G401 (cell line): ENCODE measurements at places on chromosomes 5 and 9.
A peak's percentile ranks its signal among the peaks of the same experiment; 100 is the strongest.

DNA sequence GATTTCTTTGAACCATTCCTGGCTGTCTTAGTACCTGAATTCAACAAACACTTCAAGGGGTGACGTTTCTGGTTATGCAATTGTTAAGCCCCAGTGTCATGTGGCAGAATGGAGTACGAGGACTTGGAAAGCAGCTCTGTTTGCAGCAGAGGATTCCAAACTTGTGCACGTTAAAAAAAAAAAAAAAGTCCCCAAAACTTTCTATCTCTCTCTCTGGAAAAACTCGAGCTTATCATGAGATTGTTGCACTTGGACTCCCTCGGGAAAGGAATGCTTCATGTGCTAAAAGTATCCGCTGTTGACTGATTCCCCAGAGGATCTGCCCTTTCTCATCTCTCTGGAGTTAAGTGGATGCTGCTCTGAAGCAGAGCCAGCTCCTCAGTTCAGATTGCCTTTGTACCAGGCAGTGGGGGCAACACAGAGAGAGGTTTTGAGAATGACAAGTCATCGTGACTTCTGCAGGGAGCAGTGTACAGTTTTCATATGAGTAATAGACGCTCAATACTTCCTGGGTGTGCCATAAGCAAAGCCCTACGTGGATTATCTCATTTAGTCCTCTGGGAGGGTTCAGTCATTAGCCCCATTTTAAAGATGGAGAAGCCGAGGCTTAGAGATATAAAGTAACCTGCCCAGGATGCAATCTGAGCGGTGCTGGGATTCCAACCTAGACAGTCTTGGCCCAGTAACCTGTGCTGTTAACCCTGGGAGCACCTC, 28.1 kb downstream of the TMOD1 start:
- DNase-seq: no peak

GRCh38 chr5:143066556-143067281, 296.5 kb downstream of the ARHGAP26 start:
- DNase-seq: peak; percentile 78

GRCh38 chr5:54885636-54886035, 99.8 kb downstream of the ESM1 start:
- no peak for DNase-seq

- no peak for DNase-seq
Measured at GRCh38 chr9:119963258-119963797, 594.1 kb upstream of the BRINP1 start.
